ENCODE measurements at places on chromosomes 1 and 21.
A peak's percentile ranks its signal among the peaks of the same experiment; 100 is the strongest.

DNA sequence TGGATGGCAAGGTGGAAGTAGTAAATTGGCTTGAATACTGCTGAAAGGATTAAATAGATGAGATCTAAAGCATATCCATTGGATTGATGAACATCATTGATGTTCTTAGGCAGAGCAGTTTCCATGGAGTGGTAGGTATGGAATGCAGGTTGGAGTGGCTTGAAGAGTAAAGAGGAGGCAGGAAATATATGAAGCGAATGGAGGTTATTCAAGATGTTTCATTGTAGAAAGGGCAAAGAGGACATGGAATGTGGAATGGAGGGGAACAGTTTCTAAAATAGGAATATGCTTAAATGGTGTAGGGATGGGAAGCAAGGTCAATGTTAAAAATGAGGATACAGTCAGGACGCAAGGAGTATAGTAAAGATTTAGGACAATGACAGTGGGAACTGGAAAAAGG, 6.1 kb downstream of the OSBPL9 start:
- no peak for DNase-seq

GRCh38 chr1:35466120-35466519, 91.1 kb downstream of the KIAA0319L start:
- no peak for DNase-seq

GRCh38 chr1:201731592-201731991, 97.4 kb upstream of the IPO9 start:
- DNase-seq: no peak

GRCh38 chr1:209010475-209011230, 572.9 kb upstream of the CAMK1G start:
- no peak for DNase-seq

GRCh38 chr1:37465593-37466517, 8.5 kb upstream of the ZC3H12A start:
- DNase-seq: no peak

DNA sequence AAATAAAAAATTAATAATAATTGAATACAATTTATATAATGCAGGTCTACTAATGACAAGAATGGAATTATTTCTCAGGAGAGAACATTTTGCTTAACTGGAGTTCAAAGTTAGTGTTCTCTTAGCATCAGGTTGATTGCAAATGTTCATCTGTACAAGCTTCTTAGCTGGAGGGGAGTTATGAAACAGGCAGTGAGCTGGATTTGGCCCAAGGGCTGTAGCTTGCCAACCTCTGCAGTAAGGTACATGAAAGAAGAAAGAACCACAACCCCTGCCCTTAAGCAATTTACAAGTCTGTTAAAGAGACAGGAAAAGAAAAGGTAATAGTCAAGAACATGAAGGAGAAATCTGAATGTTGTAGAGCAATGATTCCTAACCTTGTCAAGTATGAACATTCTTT, 17.0 kb downstream of the LPGAT1 start:
- DNase-seq: no peak

DNA sequence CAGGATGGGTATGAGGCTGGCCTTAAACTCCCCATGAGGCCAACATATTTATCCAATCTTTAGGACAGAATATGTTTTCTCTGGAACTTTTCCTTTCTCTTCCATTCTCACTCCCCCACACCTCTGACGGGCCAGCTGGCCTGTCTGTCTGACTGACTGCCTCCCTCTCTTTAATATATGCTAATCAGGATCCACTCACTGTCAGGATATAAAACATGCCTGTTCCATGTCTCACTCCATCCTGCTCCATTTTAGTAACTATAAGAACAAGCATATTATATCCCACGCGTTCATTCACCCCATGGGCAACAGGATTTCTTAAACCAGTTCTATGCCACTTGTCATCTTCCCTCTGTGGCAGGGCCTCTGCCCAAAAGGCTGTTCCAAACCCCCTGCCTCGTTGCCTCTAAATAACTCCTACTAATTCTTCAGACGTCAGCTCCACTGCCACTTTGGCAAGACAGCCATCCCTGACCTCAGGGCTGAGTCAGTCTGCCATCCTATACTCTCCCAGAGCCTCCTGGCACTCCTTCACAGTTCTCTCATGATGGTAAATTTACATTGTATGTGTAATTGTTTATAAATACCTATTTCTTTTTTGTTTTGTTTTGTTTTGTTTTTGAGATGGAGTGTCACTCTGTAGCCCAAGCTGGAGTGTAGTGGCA, 84.3 kb upstream of the SPATA6 start:
- DNase-seq: no peak

GRCh38 chr1:174028495-174028894, 6.3 kb upstream of the RC3H1 start:
- DNase-seq: no peak

GRCh38 chr21:36946949-36947356, 19.5 kb downstream of the HLCS start:
- DNase-seq: peak; percentile 39

DNA sequence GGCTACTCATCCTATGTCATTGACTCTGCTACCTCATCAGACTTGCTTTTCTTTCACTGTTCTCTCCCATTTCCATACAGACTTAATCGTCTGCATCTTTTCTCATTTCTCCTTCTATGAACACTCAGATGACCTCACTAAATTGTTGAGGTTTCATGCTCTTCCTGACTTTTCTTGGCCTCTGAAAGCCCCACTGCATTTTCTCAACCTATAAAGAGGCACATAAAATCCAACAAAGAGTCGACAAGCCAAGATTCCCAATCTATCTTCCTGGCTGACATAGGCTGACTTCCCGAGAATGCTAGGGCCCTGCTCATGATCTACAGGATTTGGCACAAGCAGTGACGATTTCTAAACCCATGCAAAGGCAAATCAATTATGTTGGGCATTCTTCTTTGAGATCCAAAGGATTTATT, 280.8 kb upstream of the DPYD start:
- no peak for DNase-seq

GRCh38 chr1:180234369-180235076, 4.5 kb downstream of the LHX4 start:
- peak; percentile 73 for DNase-seq

DNA sequence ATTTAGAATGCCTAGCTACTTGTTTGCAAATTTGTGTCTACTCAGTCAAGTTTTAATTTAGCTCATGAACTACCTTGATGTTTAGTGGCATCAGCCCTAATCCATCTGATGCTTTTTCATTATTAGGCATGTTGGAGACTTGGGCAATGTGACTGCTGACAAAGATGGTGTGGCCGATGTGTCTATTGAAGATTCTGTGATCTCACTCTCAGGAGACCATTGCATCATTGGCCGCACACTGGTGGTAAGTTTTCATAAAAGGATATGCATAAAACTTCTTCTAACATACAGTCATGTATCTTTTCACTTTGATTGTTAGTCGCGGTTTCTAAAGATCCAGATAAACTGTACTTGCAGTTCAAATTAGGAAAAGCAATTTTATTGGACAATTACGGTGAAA, 7.6 kb downstream of the SOD1 start:
- no peak for DNase-seq

DNA sequence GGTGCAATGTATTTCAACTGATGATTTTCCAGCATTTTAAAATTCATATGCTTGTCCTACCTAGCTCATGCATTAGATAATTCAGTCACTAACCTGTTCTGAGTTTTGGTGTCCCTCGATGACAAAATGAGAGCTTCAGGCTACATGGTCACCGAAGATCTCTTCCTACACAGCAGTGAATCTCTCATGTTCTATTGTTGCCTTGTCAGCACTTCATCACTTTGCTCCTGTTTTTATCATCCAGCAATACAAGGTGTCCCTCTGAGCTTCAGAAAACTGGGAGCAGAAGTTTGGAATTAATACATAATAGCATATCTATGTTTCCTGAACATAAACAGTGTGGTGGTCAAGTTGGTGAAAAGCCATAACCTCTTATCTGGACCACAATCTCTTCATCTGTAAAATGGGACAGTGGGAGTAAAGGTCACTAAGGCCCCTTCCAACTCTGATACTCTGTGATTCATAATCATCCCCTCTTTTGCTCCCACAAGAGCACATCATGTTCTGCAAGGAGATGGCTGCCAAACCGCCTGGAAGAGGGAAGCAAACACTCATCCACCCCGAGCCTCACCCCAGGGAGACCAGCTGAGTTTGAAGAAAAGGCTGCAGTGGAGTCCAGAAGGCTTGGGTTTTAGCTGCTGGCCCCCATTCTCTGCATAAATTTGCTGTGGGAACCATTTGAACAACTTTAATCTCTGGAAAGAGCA, 137.9 kb upstream of the F3 start:
- DNase-seq: no peak

DNA sequence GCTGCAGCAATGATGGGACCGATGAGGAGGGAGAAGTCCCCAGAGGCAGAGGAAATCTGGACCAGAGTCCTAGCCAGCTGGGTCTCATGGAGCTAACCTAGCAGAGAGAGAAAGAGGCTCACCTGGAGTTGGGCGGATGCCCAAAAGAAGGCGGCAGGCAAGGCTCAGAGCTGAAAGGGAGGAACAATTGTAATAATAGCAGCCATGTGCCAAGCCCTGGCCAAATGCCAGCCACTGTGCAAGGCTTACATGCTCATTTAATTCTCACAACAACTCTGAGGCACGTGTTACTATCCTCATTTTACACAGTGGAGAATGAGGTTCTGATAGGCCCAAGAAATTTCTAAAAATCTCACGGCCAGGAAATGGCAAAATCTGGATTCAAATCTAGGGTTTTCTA, 50.0 kb upstream of the ZNF648 start:
- DNase-seq: no peak

DNA sequence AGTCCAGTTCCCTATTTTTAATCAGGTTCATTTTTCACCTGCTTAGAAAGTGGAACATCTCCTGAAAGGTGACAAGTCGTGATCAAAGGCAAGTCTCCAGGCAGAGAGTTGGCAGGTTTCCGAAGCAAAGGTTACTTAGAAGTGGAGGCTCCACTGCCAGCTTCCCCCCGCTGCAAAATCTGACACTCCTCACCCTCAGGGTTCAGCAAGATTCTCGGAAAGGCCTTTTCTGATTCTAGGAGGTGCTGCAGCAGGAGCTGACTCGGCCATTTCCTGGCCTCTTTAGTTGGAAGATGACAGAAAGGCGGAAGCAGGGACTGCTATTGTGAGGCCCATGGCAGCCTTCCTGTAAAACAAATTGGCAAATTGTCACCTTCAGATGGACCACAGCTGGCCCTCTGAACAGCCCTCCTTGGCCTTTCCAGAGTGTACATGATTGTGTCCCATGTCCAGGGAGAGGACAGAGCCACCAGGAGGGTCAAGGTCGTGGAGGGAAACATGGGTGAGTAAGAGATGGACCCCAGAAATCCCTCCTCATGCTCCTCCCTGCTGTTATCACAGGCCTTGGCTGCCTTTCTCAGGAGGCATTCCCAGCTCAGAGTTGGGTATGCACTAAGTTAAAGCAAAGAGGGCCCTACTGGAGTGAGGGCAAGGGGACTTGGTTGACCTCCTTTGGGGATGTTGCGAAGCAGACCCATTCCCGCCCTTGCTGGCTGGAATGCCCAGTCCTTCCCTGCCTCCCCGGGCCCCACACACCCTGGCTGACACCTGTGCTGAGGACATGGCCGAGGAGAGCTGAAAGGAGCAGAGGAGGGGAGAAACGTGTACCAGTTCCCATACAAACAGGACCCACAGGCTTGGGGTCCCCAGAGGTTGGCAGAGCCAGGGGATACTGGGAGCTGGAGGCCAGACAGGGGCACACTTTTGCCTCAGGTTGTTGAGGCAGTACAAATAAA, 115.5 kb upstream of the IRF2BP2 start:
- DNase-seq: peak; percentile 43

DNA sequence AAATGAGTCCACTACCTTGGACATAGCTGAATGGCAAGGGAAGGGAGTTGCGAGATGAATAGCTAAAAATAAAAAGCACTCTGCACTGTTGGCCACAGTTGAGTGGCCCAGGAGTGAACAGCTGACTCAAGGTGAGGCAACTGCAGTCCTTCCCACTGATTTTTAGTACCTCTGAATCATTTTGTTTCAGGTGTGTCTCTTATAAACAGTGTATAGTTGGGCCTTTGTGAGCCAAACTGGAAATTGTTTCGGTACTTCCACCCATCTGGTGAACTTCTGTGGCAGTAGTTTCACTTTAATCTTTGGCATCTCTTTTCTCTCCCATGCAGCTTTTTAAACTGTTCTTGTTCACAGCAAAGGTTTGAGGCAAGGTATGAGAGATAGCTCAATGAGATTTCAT, 122.7 kb downstream of the VAV3 start:
- no peak for DNase-seq

- DNase-seq: no peak
These were observed 1.9 kb upstream of the TFAP2E start for GRCh38 chr1:35571263-35571662.

DNA sequence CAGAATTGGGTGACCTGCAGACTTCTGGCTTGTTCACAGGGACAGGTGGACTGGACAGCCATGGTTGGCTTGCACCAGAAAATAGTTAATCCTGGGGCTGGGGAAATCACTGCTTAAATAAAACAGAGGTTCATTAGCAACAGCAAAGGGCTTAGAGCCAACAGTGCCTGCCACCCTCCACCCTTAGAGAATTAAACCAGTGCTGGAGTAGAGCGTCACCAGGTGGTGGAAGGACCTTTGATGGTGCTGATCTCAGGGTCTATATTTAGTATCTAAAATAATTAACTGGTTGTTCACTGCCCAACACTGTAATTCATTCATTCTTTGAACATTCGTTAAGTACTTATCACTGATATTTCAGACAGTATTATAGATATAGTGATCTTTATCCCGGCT, 34.7 kb upstream of the PDE9A start:
- DNase-seq: no peak

- DNase-seq: no peak
These were observed 129.7 kb upstream of the NGF start for GRCh38 chr1:115467790-115468189.

DNA sequence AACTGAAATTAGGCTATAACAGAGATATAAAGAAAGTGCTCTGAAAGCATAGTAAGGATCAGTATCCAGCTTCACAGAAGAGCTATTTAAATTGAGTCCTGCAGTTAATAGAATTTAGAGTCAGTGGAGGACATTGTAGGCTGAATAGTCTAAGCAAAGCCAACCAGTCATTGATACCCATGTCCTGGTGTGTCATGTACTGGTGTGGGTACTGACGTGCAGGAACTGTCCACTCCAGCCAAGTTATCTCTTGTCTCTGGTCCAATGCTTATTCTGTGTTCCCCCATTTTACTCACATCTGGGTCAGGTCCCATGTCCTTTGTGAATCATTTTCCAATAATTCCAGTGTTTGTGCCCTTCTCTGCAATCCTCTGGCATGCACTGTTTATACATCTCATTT, 90.0 kb downstream of the MACF1 start:
- DNase-seq: no peak

DNA sequence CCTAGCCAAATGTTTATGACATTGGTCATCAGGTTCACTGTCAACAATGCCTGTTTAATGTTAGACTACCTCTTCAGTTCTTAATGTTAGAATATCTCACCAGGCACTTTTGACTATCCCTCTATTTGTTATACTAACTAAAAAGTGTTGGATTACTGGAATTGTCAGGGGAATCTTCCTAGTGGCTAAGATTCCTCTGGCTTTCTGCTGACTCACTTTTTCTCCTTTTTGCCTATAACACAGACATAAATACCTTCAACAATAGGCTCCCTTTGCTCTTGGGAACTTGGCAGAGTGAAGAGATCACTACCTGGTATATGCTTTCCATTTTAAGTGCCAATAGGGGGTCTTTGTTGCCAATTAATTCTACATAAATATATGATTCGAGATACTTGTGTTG, 68.5 kb downstream of the TMEM200B start:
- DNase-seq: no peak

- DNase-seq: no peak
These were observed 92.8 kb downstream of the ETS2 start for GRCh38 chr21:38898422-38899096.

GRCh38 chr1:203186091-203186445, 436 bp downstream of the CHI3L1 start:
- DNase-seq: no peak

Measured in ELF-1 (cell line).